ENCODE measurements at places on chromosomes 13 and 19.

DNA sequence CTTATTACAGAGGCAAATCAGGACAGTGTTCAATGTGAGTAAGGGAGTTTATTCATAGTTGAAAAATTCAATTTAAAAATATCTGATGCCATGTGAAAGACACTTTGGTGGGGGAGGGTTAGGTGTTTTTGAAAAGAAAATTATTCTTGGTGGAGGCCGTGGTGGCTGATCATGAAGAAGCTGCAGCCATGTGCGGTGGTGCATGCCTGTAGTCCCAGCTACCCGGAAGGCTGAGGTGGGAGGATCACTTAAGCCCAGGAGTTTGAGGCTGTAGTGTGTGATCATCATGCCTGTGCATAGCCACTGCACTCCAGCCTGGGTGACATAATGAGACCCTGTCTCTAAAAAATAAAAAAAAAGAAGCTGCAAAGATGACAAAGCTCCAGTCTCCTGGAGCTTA lies 28.6 kb downstream of the WDFY2 start:
- no peak for DNase-seq

- DNase-seq: no peak
These were observed 138.4 kb upstream of the RNF113B start for GRCh38 chr13:98315466-98315865.

GRCh38 chr13:76634431-76635191 lies 251.6 kb downstream of the KCTD12 start:
- DNase-seq: no peak

GRCh38 chr13:113471844-113472243 lies 18.6 kb upstream of the ADPRHL1 start:
- no peak for DNase-seq

- DNase-seq: no peak
These were observed 32.6 kb upstream of the SLC46A3 start for GRCh38 chr13:28751175-28751960.

GRCh38 chr13:73665261-73665660 lies 468.9 kb downstream of the KLF12 start:
- no peak for DNase-seq

GRCh38 chr13:114142640-114143490 lies 10.4 kb upstream of the RASA3 start:
- no peak for DNase-seq

- no peak for DNase-seq
These were observed 94.7 kb downstream of the CDADC1 start for GRCh38 chr13:49342454-49342853.

GRCh38 chr13:75963302-75963701 lies 327.2 kb downstream of the LMO7 start:
- DNase-seq: no peak

GRCh38 chr13:67267136-67267535 lies 37.0 kb upstream of the PCDH9 start:
- no peak for DNase-seq

Data from AG09319 (cell line).